AML-193 (cell line): ENCODE measurements at places on chromosomes 12 and 14.

DNA sequence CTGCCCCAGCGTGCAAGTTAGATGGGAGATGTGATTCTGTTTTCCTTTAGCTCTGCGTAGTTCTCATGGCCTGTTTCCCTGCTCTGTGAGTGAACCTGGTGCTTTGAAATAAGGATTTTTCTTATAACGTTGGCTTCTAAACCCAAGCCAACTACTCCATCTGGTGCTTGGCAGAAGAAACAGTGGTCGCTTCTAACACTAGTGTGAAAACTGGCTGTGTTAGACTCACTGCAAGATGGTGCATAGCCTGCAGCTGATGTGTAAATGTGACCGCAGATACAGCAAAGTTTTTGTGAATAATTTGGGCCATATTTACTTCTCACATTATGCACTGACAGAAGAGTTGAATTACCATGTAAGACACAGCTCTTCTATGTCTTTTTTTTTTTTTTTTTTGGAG, 12.2 kb downstream of the GTF2H3 start:
- no peak for DNase-seq

GRCh38 chr12:3420693-3421092, 70.3 kb upstream of the PRMT8 start:
- DNase-seq, result no peak

- DNase-seq, result no peak
Observed at GRCh38 chr12:56476972-56477432, 8.6 kb downstream of the SPRYD4 start.

GRCh38 chr12:132925597-132926414, 30.3 kb downstream of the ZNF605 start:
- DNase-seq, result no peak

- DNase-seq, result no peak
Observed at GRCh38 chr14:23528555-23528954, 23.0 kb downstream of the ZFHX2 start.

DNA sequence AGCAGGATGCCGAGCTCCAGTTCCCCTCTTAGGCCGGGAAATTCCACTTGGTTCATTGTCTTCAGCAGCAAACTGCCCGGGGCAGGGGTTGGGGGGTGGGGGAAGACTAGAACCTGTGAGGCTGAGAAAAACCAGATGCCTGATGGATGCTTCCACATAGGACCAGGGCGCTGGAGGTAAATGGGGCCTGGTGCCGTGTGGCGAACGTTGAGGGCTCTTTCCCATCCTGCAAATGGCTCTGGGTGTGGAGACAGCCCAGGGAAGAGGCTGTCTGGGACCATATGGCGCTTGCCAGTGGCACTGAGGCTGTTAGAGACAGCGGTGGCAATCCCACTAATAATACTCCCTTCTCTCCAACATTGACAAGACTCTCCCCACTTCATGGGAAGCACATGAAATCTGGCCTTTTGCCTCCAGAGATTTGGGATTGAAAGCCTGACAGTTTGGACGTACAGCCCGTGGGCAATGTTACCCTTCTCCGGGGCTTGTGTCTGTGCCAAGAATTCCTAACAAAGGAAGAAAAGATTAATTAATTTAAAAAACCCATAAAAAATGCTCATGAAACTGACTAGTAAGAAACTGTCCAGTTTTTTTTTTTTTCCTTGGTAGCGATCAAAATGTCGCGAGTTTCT, 44.5 kb downstream of the MAP1LC3B2 start:
- no peak for DNase-seq

GRCh38 chr12:96503976-96504375, 14.6 kb downstream of the CFAP54 start:
- DNase-seq, result no peak

DNA sequence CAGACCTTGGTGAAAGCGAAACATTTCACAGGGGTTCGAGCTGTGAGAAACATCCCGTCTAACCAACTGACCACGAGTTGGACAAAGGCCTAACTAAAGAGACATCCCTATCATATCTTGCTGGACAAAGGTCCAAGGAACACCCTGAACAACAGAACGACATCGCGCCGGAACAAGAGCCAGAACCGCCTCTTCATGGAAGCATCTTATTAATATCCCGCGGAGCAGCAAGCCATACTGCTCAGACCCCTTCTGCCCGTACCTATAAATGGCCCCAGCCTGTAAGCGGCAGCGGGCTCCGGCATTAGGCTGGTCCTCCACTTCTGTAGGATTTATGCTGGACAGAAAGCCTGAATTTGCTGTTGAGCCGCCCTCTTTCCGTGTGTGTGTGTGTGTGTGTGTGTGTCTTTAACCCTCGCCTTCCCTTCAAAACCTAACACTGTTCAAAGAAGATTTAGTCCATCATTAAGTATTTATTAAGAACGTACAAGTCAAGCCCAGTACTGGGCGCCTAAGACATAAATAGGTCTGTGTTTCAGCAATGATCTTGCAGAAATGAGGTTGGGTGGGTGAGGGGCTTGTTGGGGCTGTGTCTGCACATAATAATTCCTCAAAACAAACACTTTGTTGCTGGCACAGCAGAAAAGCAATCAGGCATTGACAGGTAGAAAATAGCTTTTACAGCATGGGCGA, 1.9 kb downstream of the SLC6A15 start:
- DNase-seq, result no peak

DNA sequence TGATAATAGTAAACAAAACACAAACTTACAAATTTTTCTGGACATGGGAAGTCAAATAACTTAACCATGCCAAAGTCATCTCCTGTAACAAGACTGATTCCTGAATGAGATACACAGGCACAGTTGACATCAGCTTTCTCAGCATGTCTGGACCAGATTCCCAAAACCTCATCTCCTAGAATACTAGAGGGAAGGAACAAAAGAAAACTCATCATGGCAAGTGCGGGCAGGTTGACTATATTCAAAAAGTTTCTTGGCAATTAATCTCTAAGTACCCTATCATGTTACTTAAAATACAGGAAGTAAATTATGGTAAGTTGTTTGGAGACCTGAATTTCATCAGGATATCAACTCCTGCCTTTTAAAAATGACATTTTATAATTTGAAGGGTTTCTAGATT, 53.9 kb downstream of the ZC3H14 start:
- DNase-seq, result no peak

DNA sequence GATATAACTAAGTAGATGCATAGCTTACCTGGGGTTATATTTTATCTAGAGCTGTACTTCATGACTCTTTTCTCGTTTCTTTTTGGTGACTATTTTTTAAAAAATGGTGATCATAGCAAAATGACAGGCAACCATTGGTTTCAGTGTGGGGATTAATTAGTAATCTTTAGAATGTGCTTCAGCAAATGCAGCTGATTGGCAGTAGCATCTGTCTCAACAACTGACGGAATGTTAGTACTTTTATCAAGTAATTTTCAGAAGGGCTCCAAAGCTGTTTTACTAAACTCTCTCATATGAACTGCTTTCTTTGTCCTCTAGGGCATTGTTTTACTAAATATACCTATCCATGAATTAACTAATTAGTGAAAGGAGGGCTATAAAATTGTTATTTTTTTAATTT, 117.6 kb downstream of the TRMT5 start:
- DNase-seq, result no peak

DNA sequence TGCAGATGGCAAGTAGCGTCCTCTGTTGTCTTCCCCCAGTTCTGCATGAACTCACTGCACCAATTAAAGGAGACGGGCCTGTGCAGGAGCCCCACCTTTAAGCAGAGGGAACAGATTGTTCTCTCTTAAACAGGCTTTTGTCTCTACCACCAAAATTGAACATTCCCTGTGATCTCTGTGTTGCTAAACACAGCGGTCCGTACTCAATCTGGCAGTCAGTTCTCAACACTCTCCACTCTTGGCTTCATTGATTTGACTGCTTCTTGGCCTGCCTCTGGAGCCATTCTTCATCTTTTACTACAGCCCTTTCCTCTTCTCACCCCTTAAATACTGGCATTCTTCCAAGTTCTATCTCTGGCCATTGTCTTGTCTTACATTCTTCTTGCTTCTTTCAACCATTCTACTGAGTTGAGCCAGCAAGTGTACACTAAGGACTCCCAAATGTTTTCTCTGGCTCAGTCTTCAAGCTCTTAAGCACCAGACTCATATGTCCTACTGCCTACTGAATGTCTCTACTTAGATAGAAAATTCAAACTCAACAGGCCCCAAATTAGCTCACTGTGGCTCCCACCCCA, 8.0 kb upstream of the NT5DC3 start:
- DNase-seq, result no peak

DNA sequence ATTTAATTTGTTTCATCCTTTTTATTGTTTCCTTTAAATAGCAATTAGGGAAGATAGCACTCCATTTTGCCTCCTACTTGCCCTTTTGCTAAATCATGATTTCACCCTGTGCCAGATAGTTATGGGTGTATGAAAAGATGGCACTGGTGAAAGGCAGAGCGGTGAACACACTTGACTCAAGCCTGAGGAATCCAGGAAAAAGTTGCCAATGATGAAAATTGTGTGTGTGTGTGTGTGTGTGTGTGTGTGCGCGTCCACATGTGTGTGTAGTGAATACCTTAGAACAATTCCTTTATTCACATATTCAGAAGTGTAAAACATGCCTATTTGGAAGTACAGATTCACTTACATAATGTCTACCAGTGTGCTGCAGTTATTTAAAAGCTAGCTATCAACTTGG, 123.8 kb downstream of the PTCSC3 start:
- DNase-seq, result no peak

GRCh38 chr14:53748691-53749090, 207.9 kb downstream of the BMP4 start:
- DNase-seq, result no peak

- no peak for DNase-seq
Observed at GRCh38 chr12:50953047-50953446, 703 bp downstream of the HIGD1C start.

GRCh38 chr12:3568695-3569094, 77.7 kb downstream of the PRMT8 start:
- DNase-seq, result no peak

GRCh38 chr12:89710873-89711750, 2.5 kb upstream of the ATP2B1 start:
- no peak for DNase-seq

GRCh38 chr14:55976655-55977054, 141.6 kb upstream of the PELI2 start:
- DNase-seq, result no peak

- DNase-seq, result no peak
Observed at GRCh38 chr12:9910716-9911421, 21.3 kb downstream of the CLEC2A start.
